HFFc6 (cell line): ENCODE measurements at places on chromosomes 3 and 15. TPM values are rescaled to one million over a fixed set of nuclear protein-coding genes. Genes with fewer than 3 reads are reported as not detected.

DNA sequence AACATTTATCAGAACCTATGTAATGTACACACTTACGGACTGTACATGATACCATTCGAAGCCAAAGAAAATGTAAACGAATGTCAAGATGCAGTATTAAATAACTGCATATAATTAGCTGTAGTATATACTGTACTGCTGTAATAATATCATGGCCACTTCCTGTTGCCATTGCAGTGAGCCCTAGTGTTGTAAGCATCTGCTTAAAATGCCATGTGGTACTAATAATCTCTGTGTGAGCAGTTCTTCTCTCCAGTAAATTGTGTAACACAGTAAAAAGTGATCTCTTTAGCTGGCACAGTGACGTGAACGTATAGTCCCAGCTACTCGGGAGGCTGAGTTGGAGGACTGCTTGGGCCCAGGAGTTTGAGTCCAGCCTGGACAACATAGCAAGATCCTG is 8.6 kb downstream of the SPG11 start:
- peak; percentile 25 for DNase-seq
- no peaks in the 10 kb centered on the region for H3K4me1 ChIP-seq
- no peak overlapping the region; the same call in 1 of the 2 replicates for H3K27ac ChIP-seq
- peaks cover 25% of the 10 kb centered on the region for H3K36me3 ChIP-seq

DNA sequence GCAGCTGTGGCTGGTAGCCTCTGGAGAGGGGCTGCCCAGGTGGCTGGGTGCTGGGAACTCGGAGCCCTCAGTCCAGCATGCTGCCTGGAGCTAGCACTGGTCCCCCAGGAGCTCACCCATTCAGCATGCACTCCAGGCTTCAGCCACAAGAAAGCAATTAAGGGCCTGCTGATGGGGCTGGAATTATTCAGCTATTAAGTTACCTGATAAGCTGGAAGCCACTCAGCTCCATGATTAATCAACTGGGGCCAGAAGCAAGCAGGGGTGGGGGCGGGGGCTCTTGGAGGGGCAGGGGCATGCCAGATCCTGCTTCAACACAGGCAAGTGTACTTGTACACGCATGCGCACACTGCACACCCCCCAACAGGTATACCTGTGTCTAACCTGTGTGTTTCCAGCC is 22.1 kb upstream of the TMEM115 start:
- no peak overlapping the region for H3K27ac ChIP-seq
- H3K4me1 ChIP-seq, result no peaks in the 10 kb centered on the region

DNA sequence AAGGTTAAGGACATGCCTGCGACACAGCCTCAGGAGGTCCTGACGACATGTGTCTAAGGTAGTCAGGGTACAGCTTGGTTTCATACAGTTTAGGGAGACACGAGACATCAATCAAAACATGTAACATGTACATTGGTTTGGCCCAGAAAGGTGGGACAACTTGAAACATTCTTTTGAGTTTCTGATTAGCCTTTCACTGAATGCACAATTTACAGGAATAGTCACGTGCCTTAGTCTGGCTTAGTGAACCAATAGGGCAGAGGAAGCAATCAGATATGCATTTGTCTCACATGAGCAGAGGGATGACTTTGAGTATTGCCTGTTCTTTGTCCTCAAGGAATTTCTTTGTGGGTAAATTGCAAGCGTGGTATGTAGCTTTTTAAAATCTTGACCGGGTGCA is 24.5 kb upstream of the HDAC11 start:
- H3K4me3 ChIP-seq, result no peak overlapping the region
- H3K36me3 ChIP-seq, result no peaks in the 10 kb centered on the region
- H3K27ac ChIP-seq, result no peak overlapping the region
- DNase-seq, result no peak

DNA sequence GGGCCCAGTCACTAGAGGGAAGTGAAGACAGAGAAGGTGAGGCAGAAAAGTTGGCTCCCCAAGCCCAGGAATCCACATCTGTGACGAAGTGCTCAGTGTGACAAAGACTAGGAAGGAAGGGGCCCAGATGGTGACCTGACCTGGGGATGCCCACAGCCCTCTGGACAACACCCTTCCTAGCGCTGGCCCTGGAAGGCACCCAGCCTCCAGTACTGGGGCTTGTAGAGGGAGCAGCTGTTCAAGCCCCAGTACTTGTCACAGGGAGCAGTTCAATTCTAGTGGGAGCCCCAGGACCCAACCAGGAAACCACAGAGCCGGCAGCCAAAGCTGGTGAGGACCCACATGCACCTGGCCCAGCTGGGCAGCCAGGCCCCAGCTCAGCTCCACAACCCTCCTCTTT is 190.8 kb downstream of the XXYLT1 start:
- peaks cover 8% of the 10 kb centered on the region; the same call in 1 of the 2 replicates for H3K4me1 ChIP-seq
- H3K27me3 ChIP-seq, result peaks cover 3% of the 10 kb centered on the region; the same call in 1 of the 2 replicates
- DNase-seq, result no peak
- H3K36me3 ChIP-seq, result no peaks in the 10 kb centered on the region
- no peak overlapping the region for H3K4me3 ChIP-seq

CLDN16 gene
- not detected in 3 replicates for total RNA-seq

XCR1 gene
- total RNA-seq, result not detected in 2 replicates

C3orf70 gene
- total RNA-seq, result 0.07 to 0.11 TPM (median 0.08 TPM) in 3 replicates

DNA sequence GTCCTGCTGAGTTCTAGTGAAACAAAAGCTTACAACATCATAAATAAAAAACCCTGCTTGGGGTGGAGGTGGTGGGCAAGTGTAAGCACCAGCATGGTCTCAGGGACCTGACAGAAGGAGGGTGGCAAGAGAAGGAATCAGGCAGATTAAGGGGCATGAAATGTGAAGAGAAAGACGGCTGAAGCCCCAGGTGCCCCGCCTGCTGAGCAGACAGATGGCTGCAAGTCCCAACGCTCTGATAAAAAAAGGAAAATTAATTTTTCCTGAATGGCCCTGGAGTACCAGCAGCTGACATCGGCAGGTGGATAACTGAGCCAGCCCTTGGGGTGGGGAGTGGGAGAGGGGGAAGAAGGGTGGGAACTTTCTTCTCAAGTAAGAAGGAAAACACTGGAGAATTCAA is 137.9 kb downstream of the XXYLT1 start:
- no peak overlapping the region for H3K27ac ChIP-seq
- peaks cover 21% of the 10 kb centered on the region for H3K4me1 ChIP-seq
- no peak for DNase-seq
- peaks cover 1% of the 10 kb centered on the region for H3K27me3 ChIP-seq

LMAN1L gene
- not detected in 3 replicates for total RNA-seq

- H3K4me3 ChIP-seq, result no peak overlapping the region
- peaks cover 94% of the 10 kb centered on the region for H3K4me1 ChIP-seq
- H3K27me3 ChIP-seq, result no peaks in the 10 kb centered on the region; the same call in none of the 2 replicates
Measured at GRCh38 chr15:74402873-74403587, 30.7 kb downstream of the SEMA7A start.

PP2D1 gene
- not detected in 3 replicates for total RNA-seq

CCDC174 gene
- 9.9 to 13.4 TPM (median 10.1 TPM) in 3 replicates for total RNA-seq

SEMA3G gene
- total RNA-seq, result not detected in 3 replicates

C3orf20 gene
- total RNA-seq, result not detected in 3 replicates

GOLGA8O gene
- 0.34 to 0.43 TPM in 2 of 3 replicates, not detected in the other for total RNA-seq

DNA sequence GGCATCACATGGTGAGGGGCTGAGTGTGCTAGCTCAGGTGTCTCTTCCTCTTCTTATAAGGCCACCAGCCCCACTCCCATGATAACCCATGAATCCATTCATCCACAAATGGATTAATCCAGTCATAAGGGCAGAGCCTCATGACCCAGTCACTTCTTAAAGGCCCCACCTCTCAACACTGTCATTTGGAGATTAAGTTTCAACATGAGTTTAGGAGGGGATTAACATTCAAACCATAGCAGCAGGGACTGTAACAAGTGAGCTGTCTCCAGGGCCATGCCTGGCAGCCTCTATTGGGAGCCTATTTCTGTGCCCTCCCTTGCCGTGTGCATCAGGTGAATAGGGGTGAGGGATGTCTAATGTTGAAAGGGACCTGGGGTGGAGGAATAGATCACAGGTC is 77.5 kb downstream of the CHRD start:
- peaks cover 7% of the 10 kb centered on the region for H3K27me3 ChIP-seq
- peaks cover 7% of the 10 kb centered on the region for H3K36me3 ChIP-seq
- no peak overlapping the region for H3K27ac ChIP-seq
- H3K4me1 ChIP-seq, result peaks cover 11% of the 10 kb centered on the region
- H3K4me3 ChIP-seq, result no peak overlapping the region
- no peak for DNase-seq

GRCh38 chr3:34955680-34956079 is 683.6 kb upstream of the ARPP21 start:
- DNase-seq, result no peak
- H3K36me3 ChIP-seq, result peaks cover 3% of the 10 kb centered on the region; the same call in 1 of the 2 replicates
- no peak overlapping the region for H3K4me3 ChIP-seq
- no peaks in the 10 kb centered on the region for H3K4me1 ChIP-seq
- no peak overlapping the region for H3K27ac ChIP-seq
- H3K27me3 ChIP-seq, result no peaks in the 10 kb centered on the region; the same call in 1 of the 2 replicates

DNA sequence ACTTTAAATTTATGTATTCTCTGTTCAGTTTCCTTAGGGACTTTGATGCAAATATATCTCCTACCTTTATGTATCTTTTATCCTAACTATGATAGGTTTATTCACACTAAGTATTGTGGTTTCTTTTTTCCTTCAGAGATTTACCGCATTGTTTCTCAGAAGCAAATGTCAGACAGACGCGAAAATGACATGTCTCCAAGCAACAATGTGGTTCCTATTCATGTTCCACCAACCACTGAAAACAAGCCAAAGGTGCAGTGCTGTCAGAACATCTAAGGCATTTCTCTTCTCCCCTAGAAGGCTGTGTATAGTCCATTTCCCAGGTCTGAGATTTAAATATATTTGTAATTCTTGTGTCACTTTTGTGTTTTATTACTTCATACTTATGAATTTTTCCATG is 18.3 kb downstream of the RAB11A start:
- no peak overlapping the region for H3K4me3 ChIP-seq
- no peaks in the 10 kb centered on the region for H3K27me3 ChIP-seq
- no peak for DNase-seq
- H3K4me1 ChIP-seq, result no peaks in the 10 kb centered on the region
- no peak overlapping the region for H3K27ac ChIP-seq
- H3K36me3 ChIP-seq, result peaks cover 37% of the 10 kb centered on the region

DPP8 gene
- total RNA-seq, result 29.2 to 34.9 TPM (median 31.3 TPM) in 3 replicates

LRRC31 gene
- not detected in 2 replicates for total RNA-seq

DNA sequence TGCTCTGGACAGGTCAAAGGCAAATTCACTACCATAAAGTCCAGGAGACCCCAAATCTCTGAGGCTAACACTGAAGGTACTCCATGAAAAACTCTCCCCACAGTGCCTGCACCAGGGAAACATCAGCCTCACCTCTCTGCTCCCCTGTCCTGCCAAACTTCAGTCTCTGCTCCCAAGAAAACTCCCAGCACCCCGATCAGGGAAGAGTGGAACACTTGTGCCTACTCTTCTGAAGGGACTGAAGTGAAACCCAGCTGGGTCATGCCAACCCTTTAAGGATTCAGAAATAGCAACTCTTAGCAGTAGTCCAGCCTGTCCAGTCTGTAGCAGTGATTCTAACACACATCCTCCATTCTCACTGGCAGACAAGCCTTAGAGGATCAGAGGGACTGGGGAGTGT is 124.2 kb downstream of the FAM174B start:
- no peak overlapping the region for H3K4me3 ChIP-seq
- no peaks in the 10 kb centered on the region; the same call in 1 of the 2 replicates for H3K36me3 ChIP-seq
- DNase-seq, result no peak

XXYLT1 gene
- 18.0 to 22.2 TPM (median 19.8 TPM) in 3 replicates for total RNA-seq

DNA sequence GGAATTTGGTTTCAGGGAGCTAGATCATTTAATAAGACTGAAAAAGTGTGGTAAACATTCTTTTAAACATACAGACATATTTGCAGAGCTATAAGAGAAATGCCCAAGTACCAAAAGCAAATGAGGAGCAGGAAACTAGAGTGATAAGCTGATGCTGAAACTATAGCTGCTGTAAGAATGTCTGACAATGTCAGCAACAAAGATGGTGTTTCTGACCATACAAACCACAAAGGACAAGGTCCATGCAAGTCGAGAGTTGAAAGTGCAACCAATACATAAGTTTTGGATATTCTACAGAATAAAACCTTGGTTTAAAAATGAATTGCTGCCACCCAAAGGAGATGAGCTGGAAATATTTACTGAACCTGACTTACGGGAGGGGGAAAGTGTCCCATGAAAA is 610.2 kb downstream of the TBL1XR1 start:
- no peak overlapping the region for H3K27ac ChIP-seq
- peak overlapping the region; percentile 58; the same call in 1 of the 2 replicates for H3K4me3 ChIP-seq
- H3K27me3 ChIP-seq, result no peaks in the 10 kb centered on the region
- no peaks in the 10 kb centered on the region for H3K36me3 ChIP-seq
- H3K4me1 ChIP-seq, result peaks cover 21% of the 10 kb centered on the region; the same call in 1 of the 2 replicates
- DNase-seq, result no peak
